CD4-positive, alpha-beta T cell treated with Interferon alpha-2 for 1 hour (primary cell): ENCODE measurements at places on chromosomes 1 and 21.

DNA sequence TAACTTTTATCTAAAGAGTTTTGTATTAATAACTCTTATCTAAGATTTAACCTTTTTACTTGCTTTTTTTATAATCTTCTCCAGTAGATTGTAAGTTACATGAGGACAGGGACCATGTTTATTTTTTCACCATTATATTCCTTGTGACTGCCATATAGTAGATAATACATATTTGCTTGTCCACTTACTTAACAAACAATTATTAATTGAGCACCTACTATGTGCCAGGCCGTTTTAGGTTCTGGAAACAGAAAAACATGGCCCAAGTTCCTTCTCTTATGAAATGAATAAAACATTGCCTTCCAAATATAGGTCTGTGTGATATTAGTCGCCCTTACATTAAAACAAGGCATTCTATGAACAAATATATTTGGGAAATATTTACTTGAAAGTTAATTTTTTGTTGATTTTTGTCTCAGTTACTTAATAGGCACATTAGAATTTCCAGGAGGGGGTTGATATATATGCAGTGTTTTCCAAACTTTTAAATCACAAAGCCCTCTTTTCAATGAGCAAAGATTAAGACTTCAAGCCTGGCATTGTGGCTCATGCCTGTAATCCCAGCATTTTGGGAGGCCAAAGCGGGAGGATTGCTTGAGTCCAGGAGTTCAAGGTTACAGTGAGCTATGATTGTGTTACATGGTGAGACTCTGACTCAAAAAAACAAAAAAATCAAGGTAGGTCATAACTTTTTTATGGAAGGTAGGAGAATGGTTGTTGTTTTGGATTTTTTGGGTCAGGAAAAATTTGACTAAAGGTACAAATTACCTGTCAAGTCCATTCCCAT, 22.7 kb downstream of the CDKN2C start:
- DNase-seq: no peak

GRCh38 chr1:46522184-46522968, 29.1 kb downstream of the KNCN start:
- no peak for DNase-seq

DNA sequence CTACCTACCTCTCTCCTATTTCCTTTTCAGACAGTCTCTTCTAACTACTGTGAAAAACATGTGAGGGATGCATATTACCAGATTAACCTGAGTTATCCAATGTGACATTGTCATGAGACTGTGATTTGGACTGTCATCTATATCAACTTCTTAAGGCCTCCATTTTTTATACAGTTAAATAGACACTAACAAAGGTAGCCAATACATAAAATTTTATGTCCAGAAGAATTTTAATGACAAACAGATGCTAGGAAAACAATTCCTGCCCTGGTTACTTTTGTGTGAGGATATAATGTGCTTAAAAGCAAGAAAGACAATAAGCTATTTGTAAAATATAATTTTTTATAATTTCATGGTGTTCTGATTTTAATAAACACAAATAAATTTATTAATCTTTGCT, 136.2 kb downstream of the DPYD start:
- no peak for DNase-seq

DNA sequence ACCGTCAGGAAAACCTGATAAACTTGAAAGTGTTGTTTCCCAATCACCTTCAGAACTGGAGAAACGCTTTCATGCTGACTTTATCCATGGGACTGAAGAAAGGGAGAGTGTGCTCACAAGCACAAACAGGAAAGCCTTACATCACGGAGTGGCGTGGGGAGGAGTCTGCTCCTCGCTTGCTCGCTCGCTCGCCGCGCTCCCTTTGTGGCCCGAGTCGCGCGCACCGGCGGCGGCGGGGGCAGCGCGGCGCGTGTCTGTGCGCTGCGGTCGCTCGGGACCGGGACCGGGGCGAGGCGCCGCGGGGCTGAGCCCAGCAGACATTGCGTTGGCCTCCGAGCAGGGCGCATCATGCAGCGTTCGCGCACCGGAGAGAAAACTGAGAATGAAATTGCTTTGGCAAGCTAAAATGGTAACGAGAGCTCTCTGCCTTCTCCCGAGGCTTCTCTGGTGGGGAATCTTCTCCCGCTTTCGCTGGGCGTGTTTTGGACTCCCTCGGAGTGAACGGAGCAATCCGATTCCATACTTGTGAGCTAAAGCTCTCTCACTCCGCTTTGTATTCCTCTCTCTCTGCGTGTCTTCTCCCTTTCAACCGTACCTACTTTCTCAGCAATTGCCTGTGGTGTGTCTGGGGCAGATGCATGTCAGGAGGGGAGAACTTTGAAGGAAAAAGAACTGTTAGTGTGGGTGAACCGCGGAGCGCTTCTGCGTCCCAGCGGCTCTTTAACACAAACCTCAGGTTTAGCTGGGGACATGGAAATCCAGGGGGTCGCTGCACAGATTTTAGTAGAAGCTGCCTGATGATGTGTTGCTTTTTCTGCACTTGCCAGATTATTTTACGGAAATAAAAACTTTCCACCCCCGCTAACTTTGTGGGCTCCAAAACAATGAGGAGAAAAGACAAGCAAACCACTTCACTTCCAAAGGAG, at the start of gene RGL1:
Gene RGL1, plus strand, starts transcription at position 205 of the 926 bp plus-strand sequence. Its CDS starts 178 bp downstream, at position 383.
- peak; percentile 8 for DNase-seq

DNA sequence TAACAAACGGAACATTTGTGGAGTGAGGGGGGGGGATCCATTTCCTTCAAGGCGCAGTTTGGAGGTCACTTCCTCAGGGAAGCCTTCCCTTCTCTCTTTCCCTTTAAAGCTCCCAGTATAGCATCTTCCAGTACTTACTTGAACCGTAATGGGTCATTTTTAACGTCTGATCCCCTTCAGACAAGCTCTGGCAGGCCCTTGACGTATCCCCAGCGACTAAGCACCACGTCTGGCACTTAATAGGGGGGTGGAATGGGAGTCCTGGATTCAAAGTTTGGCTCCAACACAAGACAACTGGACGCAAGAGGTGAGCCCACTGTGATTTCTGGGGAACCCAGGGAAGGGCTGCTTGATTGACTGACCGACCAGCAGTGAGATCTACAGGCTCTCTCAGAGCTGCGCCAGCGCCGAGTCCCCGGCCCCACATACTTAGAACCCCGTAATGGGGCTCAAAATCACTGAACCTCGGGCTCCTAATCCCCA, 441 bp downstream of the YARS1 start:
- DNase-seq: no peak

GRCh38 chr1:67149179-67149770, 14.5 kb upstream of the C1orf141 start:
- DNase-seq: peak; percentile 69

GRCh38 chr1:209208648-209209047, 374.9 kb upstream of the CAMK1G start:
- no peak for DNase-seq

GRCh38 chr1:204744107-204744779, 58.7 kb upstream of the LRRN2 start:
- no peak for DNase-seq

DNA sequence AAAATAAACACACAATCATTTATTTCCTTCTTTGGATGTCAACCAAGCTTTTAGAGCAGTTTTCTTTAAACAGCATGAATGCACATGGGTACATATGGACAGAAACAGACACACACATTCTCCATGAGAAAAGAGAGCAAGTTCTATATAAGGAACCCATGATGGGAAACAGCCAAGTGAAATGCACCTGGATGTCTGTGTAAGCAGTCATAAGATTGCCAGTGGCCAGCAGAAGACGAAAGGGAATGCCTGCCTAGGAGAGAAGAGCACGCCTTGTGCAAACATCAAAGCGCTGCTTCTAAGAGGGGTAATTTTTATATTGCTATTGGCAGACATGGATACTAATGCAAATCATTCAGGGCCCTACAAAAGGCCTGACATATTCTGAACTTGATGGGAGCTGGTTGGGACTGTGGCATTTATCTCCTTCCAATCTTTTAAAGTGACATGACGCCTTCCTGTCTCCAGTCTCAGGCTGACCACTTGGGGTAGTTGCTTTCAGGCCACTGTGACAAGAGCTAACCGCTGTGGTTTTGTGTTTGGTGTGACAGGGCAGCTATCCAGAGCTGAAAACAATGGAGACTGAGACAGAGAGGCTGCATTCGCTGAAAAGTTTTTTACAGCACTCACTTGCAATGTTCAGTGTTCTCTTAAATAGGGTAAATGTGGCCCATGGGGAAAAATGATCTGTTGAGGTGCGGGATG, 75.0 kb upstream of the DPT start:
- DNase-seq: no peak

DNA sequence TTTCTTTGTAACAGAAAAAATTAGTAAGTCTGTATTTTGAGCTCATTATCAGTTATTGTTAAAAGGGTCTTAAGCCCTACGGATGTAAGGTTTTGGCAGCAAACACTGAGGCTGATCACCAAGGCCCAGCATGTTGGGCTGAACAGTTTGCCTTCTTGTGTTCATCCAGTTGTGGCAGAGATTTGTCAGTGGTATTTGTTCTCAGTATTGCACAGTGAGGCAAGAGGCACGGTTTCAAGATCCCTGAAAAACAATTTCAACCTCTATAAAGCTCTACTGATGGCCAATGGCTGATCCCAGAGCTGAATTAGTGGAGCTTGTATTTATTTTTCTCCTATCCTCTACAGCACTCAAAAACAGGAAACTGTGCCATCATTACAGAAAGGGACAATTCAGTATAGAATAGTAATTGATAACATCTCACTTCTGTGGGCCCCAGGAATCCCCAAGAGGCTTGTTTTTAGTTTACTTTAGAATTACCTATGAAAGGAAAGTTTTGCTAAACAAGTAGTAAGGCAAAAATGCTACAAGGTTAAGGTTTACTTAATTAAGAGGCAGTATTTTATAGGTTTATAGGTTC, 191.8 kb upstream of the RAB4A start:
- no peak for DNase-seq

- DNase-seq: no peak
Measured at GRCh38 chr1:54088385-54088784, 35.0 kb downstream of the TCEANC2 start.
